ENCODE measurements at places on chromosomes 6 and 20. TPM values are rescaled to one million over a fixed set of nuclear protein-coding genes. Genes with fewer than 3 reads are reported as not detected.
A peak's percentile ranks its signal among the peaks of the same experiment; 100 is the strongest.

DNA sequence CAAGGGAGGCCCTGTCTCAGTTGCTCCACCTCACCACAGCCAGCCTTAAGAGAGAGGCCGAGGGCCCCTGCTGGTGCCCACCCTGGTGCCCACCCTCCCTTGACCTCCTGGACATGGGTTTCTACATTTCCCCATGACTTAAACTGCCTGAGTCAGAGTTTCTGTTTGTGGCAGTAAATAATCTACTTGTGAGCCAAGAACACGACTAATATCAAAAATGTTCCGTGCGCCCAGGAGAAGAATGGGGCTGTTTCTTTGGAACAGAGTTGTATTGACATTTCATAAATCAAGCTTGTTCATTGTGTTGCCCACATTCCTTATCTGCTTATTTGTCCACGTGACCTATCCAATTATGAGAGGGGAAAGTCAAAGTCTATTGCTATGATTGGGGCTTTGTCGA lies 143.5 kb downstream of the ANKRD60 start:
- DNase-seq = no peak

DNA sequence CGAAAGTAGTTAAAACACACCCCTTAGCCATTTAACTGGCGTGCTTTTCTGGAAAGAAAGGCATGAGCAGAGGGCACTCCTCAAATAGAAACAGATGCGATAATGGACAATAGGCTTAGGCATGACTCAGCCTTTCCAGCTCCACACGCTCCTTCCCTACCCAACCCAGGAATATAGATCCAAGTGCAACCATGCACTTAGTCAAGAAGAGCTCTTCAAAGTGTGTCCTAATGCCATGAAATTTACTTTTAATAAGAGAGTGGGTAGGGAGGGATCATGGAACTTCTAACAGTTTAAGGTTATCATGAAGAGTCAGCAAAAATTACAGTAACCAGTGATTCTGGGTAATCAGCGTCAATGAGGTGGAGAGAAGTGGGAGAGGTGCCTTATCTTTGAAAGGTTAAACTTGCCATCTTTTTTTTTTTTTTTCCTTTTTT lies 2.4 kb upstream of the EFHC1 start:
- no peak for DNase-seq

DNA sequence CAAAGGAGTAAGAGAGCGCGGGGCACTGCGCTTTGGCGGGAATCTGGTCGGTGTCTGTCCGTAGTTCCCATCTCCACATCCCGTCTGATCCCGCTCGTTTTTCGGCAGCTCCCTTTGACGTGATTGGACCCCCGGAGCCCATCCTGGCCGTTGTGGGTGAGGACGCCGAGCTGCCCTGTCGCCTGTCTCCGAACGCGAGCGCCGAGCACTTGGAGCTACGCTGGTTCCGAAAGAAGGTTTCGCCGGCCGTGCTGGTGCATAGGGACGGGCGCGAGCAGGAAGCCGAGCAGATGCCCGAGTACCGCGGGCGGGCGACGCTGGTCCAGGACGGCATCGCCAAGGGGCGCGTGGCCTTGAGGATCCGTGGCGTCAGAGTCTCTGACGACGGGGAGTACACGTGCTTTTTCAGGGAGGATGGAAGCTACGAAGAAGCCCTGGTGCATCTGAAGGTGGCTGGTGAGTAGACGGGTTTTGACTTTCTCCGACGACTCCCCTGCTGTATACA lies 1.4 kb downstream of the BTN1A1 start:
- peak; percentile 10 for DNase-seq

DNA sequence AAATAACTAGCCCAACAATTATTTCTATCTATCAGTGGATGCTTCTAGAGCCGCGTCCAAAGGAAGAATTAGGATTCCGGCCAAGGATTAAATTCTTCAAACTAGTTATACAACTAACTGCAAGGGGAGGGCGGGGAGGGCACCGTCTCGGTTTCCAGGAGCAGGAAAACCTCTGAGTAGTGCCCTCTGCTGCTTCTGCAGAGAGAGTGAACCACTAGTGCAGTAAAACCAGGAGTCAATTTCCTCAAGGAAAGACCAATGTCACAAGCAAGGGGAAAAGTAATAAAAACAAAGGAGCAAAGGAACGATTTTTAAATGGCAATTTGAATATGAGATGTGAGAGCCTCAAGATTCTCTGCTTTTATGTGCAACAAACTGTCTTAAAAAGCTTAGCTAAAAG lies 16.5 kb upstream of the UBE2J1 start:
- no peak for DNase-seq

DNA sequence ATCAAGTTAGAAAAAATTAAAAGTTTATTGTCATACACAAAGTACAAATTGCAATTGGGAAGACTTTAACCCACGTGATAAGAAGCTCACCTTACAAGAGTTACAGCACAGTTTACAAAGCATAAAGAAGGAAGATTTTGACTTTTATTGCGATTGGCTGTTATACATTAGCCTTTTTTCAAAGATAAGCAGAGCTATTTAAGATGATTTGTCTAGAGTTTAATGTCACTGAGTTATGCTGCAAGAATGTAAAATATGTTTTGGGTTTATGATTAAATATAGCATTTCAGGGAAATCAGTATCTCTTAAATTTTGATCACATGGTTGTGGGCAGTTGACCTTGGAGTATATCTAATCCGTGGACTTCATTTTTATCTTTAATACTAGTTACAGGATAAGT lies 664.2 kb upstream of the PTCHD4 start:
- no peak for DNase-seq

DNA sequence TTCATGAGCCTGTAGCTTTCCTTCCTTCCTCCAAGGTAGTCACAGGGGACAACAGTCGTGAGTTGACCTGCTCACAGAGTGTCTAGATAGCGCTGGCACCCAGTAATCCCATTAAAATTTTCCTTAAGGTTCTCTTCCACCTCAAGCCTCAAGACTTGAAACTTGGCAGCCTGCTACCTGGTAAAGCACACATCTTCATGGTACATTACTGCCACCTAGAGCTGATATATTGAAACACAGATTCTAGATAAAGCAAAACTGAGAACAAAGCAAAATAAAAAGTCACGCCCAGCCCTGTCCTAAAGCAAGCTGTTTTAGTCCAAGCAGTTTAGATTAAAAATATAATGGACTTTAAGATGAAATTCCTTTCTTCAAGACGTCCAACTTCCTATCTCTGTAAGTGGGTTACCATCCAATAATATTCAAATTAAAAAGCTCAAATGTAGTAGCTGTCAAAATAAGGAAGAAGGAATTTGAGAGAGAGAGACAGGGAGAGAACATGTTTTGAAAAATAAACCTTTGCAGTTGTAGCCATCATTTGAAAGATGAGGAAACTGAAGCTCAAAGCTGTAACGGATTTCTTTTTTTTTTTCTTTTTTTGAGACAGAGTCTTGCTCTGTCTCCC lies 50.7 kb upstream of the CD83 start:
- peak; percentile 37 for DNase-seq

DNA sequence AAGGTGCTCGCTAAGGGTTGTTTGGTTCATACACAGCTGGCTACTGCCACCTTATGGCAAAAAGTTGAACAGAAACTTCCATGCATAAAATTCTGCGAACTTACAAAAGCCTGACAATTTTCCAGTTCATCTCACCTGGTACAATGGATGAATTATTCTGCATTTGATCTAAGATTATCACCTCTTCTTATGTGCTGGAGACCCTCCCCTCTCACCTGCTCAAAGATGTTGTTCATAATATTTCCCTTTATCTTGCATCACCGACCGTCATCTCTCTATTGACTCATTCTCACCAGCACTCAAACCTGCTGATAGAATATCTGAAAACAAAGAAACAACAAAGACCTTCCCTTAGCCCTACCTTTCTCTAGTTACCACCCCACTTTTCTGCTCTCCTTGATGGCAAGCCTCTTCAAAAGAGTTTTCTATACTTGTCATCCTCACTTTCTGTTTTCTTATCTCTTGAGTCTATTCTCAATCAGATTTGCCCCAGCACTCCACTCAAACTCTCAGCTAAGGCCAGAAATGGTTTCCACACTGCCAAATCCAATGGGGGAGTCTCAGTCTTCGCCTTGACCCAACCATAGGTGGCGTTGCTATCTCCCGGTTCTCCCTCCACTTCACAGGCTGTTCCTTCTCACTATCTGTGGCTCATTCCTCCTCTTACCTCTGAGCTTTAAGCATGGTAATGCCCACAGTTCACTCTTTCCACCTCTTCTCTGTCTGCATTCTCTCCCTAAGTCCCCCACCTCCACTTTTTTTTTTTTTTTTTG lies 25.8 kb downstream of the SNRNP48 start:
- peak; percentile 11 for DNase-seq

DNA sequence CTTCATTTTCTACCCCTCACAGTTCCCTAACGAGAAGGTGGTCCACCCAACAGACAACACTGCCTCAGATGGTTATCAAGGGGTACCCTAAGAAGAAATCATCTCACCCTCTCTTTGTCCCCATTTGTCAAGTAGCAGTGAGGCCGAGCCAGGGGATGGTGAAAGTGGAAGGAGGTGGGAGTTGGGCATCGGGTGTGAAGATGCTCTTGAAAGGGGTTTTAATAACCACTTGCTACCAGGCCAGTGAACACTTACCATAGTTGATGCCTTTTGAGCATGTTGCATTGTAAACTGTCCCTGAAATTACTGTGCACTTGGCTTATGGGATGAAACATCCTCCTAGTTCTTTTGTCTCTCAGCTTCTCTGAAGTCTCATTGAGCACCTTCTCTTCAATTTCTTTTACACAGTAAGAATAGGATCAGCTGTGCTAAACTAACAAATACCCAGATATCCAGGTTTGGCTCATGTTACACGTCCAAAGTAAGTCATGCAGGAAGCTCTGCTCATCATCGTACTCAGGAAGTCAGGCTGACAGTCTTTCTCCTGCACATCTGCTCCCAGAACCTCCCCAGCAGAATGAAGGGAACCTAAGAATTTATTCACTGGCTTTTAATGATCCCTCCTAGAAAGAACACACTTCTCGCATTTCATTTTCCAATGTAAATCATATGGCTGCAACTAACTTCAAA lies 13.3 kb downstream of the HLA-DPB1 start:
- no peak for DNase-seq

The VSTM2L gene
- not detected for total RNA-seq

The RGS17 gene
- 0.02 TPM for total RNA-seq

The HLA-A gene
- total RNA-seq = 1,371 TPM
